ENCODE measurements at places on chromosomes 3 and 15.
A peak's percentile ranks its signal among the peaks of the same experiment; 100 is the strongest.

DNA sequence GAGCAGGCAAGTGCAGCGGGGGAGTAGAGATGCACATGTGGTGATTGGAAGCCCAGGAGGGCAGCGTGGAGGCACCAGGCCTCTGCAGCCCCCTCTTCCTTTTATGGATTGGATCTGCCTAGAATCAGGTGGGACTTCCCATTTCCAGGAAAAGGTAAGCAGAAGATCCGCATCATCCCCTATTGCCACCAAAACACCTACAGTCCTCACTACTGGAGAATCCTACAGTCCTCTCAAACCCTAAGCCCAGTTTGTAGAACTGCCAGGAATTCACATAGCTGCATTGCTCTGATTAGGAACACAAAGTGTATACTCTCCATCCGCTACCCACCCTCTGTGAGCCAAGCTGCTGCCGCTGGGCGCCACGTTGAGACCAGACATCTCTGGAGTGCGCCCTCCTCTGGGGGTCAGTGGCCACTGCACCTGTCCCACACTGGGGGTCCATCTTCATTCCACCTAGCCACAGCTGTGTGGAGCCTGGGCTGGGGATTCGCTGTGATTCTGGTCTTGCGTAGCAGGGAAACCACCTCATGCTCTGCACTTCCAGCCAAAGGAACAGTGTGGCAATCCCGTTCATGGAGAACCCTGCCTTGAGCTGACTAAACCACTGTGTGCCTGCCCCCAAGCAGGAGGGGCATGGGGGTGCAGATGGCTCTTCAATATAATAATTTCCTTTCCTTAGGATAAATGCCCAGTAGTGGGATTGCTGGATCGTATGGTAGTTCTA, 88.9 kb upstream of the PTX3 start:
- DNase-seq = no peak

- no peak for DNase-seq
These were observed 36.1 kb upstream of the CNTN6 start for GRCh38 chr3:1056744-1057143.

DNA sequence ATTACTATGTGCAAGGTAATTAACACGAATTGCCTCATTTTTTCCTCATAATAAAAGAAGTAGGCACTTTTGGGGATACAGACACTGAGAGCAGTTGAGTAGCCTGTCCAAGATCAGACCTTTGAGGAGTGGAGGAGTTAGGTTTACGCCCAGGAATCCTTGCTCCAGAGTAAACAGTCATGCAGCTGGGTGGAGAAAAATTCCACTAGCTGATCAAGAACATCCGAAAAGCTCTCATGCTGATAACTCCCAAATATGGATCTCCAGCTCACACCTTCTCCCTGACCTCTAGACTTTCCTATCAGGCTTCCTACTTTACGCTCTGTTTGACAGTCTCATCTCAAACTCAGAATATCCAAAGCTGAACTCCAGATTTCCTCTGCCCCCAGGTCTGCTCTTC, 53.3 kb downstream of the ST6GAL1 start:
- DNase-seq = no peak

GRCh38 chr15:33888176-33888575, 80.1 kb upstream of the CHRM5 start:
- no peak for DNase-seq

GRCh38 chr3:112739252-112739965, 98.5 kb upstream of the CCDC80 start:
- no peak for DNase-seq

DNA sequence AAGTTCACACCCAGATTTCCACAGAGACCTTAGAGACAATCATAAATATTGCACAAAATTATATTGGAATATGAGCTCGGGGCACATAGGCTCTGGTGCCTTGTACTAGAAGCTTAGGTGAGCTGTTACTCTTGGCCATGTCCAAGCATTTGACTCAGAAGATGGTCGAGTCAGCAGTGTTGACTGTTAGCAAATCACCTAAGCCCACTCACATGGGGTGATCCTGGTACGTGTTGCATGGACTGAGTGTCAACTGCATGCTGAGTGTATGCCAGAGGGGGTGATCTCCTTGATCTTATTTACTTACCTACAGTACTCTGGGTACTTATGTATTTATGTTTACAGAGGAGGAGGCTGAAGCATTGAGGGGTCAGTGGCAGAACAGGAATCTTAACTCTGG, 14.0 kb downstream of the SMAD3 start:
- no peak for DNase-seq

GRCh38 chr15:59160880-59161593, 45.6 kb upstream of the LDHAL6B start:
- DNase-seq = no peak

GRCh38 chr3:147360646-147361453, 45.5 kb downstream of the ZIC4 start:
- no peak for DNase-seq

- no peak for DNase-seq
These were observed 7.4 kb downstream of the ZXDC start for GRCh38 chr3:126468028-126468891.

- DNase-seq = no peak
These were observed 835 bp downstream of the STOML1 start for GRCh38 chr15:73991260-73991659.

DNA sequence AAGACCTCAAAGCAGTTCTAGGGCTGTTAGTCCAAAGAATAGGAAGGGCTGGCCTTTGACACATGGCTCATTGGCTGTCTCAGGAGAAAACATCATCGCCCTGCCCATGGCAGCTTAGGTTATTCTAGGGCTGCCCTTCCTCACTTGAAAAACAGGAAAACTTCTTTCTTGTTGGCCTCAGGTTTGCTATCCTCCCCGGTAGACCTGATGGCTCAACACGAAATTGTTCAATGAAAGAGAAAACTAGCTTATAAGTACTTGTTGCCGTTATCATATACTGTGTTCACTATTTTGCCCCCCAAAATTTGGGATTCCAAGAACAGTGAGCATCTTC, 602 bp upstream of the SLTM start:
- no peak for DNase-seq

DNA sequence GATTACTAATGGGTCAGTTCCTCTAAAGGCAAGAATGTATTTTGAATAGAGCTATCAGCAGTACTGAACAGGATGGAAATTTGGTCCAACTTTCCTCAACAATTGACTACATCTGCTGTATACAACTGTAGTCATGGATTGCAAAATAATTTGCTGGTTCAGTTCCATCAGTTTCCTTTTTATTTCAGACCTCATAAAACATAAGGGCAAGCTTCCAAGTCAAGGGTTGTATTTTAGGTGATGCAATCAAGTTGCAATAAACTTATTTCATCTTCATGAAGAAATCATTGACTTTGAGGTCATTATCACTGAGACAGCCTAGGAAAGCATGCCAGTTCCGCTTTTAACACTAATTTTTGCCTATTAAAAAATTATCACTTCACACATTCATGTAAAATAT, 90.4 kb upstream of the TSEN2 start:
- no peak for DNase-seq

- peak; percentile 15 for DNase-seq
These were observed 457.1 kb downstream of the SQOR start for GRCh38 chr15:46091860-46092450.

GRCh38 chr3:58258392-58259055, 20.9 kb downstream of the ABHD6 start:
- DNase-seq = no peak

DNA sequence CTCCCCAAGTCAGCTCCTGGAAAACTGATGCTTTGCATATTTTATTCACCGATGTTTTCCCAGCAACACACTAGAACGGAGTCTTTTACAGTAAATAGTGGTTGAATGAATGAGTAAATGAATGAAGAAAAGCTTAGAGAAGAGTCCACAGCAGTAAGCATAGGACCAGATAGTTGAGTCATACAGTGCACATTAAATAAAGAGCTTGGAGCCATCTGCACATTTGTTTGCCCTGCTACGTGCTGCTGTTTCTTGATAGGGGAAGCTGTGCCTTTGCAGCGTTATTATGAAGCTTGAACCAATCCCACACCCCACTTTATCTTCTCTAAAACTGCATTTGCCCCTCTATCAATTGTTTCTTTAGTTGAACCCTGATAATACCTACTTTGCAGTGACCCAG, 1.2 kb downstream of the FAM98B start:
- DNase-seq = no peak

GRCh38 chr3:195556390-195556789, 13.3 kb upstream of the PPP1R2 start:
- no peak for DNase-seq

GRCh38 chr15:25713736-25714537, 149.2 kb downstream of the ATP10A start:
- DNase-seq = no peak

- DNase-seq = no peak
These were observed 84.7 kb downstream of the SCN11A start for GRCh38 chr3:38966811-38967692.

DNA sequence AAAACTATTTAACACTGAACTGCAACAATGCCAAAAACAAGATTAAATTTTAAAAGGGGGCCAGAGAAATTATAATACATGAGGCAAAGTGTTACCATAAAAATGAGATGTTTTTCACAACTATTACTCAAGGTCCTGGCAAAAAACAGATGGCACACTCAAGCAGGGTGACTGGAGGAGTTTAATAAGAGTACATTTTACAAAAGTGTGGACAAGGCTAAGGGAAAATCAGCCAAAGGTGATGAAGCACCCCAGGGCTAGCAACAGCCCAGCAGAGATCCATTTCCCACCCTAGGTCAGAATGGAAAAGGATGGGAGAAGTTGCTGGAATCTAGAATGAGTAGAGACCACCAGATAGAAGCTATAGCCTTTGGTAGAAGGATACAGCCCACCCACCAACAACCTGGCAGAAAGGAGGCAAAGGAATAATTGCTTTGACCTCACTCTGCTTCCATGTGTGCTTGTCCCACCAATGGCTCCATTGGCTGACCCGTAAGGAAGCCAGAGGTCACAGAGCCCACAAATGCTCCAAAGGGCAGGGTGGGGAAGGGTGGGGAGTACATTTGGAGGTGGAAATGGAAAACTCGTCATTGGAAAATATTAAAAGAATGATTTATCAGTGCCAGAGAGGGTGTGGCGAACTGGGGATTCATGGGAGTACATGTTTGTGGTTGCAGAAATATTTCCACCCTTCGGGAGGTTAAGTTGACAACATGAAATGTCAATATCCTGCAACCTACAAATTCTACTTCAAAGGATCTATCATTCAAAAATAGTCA, 161.0 kb upstream of the UBE2E2 start:
- peak; percentile 90 for DNase-seq

GRCh38 chr15:43292375-43293078, 25.8 kb upstream of the TGM5 start:
- DNase-seq = no peak

DNA sequence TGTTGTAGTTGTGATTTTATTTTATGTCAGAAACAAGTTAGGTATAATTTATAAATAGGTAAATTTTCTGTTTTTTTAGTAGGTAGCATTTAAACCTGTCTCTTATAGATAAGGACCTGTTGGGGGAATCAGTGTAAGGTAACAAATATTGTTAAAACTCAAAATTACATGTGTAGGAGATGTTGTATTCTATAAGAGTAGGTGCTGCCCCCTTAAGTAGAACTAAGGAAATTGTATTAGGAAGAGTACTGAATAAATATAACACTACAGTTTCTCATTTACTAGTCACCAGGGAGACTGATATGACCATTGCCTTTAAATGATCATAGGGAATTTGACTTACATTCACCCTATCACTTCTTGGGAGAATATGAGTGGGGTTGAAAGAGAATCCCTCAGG, 31.2 kb downstream of the SLC25A36 start:
- no peak for DNase-seq

DNA sequence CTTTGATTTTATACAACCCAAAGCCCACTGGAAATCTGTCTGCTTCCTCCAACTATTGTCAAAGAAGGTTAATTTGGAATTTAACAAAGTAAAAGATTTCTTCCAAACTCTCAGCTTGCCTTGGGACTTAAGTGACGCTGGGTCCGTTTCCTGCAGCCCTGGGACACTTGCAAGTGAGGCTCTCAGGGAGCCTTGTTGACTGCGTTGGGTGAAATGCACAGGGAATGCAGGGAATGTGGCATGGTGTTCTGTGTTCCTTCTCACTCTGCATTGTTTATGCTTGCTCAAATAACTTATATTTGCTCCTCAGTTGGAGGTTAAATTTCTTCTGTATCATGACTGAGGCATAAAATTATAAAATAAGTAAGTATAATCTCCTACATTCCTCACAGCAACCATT, 60.9 kb upstream of the TJP1 start:
- DNase-seq = no peak

DNA sequence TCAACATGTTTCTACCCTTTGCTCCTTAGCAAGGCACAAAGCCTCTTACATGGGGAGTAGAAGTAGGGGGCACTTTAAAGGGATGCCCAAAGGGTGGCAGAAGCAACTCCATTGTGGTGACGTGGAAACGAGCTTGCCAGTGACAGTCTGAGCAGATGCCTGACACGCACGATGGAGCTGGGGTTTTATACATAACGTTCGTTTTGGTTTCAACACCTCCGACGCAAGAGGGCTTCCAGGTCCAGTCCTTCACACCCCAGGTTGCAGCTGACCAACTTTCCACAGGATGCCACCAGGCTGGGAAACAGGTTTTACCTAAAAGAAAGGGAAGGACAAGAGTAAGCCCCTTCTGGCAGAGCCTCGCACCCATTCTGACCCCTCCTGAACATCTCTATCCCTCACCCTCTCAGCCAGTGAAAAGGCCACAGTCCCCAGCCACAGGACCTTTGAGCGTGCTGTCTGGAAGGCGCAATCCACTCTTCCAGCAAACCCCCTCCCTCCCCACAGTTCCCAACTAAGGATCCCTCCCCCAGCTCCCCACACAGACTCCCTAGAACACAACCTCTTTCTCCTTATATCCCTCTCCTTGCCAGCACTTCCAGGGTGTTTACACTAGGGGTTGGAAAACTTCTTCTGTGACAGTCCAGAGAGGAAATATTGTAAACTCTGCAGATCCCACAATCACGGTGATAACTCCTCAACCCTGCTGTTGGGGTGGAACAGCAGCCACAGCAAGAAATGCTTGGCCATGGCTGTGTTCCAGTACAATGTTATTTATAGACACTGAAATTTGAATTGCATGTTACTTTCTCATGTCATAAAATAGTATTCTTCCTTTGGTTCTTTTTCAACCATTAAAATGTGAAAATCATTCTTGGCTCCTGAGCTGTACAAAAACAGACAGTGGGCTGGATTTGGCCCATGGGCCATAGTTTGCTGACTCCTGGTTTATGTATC, 36.2 kb downstream of the FAM174B start:
- DNase-seq = no peak

GRCh38 chr15:65930134-65930533, 60.8 kb downstream of the RAB11A start:
- DNase-seq = no peak
